MCF 10A (cell line): ENCODE measurements at places on chromosomes 12 and 14. TPM values are rescaled to one million over a fixed set of nuclear protein-coding genes. Genes with fewer than 3 reads are reported as not detected.
A peak's percentile ranks its signal among the peaks of the same experiment; 100 is the strongest.

- no peak for DNase-seq
Measured at GRCh38 chr12:128798571-128799341, 25.0 kb downstream of the SLC15A4 start.

DNA sequence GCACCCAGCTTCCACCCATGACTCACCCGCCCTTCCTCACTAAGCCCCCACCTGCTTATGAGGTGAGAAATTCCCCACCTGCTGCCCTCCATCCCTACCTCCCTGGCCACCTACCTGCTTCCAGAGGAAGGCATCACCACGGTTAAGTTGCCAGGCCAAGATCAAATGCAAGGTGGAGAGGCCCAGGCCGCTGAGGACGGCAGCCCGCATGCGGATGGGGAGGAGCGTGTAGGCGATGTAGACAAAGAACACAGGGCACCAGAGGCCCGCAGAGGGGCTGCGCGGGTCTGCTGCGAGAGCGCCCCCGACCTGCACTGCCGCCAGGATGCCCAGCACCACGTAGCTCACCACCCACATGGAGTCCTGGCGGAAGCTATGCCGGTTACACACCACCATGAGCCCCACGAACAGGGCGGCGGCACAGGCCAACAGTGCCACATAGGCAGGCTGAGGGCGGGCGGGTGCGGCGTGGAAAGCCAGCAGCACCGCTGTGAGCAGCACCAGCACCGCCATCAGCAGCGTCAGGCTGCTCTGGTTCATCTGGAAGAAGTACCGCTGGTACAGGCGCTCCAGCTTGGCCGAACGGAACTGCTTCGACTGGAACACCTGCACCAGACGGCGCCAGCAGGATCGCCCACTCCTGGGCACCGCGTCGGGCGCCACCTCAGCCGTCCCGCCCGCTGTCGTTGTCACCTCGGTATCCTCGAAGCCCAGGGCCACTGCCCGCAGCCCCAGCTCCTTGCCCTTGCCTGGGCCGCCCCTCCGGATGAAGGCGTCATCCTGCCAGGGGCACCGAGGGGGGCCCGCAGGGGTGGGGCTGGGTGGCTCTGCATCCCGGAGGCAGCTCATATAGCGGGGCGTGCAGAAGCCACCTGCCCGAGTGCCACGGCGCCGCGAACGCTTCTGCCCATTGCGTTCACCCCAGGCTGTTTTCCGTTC lies 6.2 kb downstream of the ADCY6 start:
- no peak for DNase-seq

The FOXG1 gene
- total RNA-seq = not detected in 2 replicates

- no peak for DNase-seq
Measured at GRCh38 chr14:103679351-103679750, 35.9 kb downstream of the XRCC3 start.

The SUDS3 gene
- 19.6 and 25.1 TPM in 2 replicates for total RNA-seq

- peak; percentile 35 for DNase-seq
Measured at GRCh38 chr14:52052288-52052943, 16.4 kb downstream of the NID2 start.

The PCNX1 gene
- 48.7 and 55.6 TPM in 2 replicates for total RNA-seq
